ENCODE measurements at places on chromosomes 1 and 21.

DNA sequence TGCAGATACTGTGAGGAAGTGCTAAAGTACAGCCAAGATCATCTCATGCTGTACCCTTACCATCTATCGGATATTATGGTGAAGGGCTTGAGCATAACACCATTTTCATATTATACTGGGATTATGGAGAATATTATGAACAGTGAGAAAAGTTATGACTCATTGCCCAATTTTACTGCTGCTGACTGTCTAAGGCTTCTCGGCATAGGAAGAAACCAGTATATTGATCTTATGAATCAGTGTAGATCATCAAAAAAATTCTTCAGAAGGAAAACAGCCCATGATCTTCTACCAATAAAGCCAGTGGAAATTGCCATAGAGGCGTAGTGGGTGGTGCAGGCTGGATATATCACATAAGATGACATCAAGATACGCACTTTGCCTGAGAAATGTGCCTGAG is 47.7 kb downstream of the PPIAL4G start:
- DNase-seq = no peak

DNA sequence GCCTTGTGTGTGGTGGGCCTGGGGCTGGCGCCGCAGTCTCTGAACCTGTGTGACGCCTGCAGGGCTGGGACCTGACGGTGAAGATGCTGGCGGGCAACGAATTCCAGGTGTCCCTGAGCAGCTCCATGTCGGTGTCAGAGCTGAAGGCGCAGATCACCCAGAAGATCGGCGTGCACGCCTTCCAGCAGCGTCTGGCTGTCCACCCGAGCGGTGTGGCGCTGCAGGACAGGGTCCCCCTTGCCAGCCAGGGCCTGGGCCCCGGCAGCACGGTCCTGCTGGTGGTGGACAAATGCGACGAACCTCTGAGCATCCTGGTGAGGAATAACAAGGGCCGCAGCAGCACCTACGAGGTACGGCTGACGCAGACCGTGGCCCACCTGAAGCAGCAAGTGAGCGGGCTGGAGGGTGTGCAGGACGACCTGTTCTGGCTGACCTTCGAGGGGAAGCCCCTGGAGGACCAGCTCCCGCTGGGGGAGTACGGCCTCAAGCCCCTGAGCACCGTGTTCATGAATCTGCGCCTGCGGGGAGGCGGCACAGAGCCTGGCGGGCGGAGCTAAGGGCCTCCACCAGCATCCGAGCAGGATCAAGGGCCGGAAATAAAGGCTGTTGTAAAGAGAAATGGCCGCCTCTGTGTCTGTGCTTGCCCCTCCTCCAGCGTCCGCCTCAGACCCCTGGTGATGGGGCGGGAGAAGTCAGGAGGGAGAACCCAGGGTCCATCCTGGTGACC is 788 bp downstream of the ISG15 start:
- DNase-seq = peak; percentile 54

- no peak for DNase-seq
These were observed 12.3 kb downstream of the UQCRH start for GRCh38 chr1:46315669-46316403.

- DNase-seq = no peak
These were observed 9.6 kb downstream of the DHX9 start for GRCh38 chr1:182848736-182849135.

DNA sequence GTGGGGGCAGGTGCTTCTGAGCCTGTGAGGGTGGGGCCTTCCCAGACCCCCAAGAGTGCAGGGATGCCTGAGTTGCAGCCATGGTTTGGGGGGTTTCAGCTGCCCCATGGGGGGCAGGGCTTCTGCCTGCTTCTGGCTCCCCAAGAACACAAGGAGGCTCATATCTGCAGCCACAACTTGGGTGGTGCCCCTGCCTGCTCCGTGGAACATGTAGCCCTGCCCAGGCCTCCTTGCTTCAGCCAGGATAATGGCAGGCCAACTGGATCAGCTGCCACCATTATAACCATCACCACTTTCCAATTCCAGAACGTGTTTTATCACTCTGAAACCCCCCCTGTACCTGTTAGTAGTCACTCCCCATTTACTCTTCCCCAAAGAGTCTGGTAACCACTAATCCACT is 14.0 kb downstream of the ZBTB40 start:
- no peak for DNase-seq

- DNase-seq = no peak
These were observed 180.2 kb downstream of the C1orf21 start for GRCh38 chr1:184567009-184567408.

- DNase-seq = no peak
These were observed 8.9 kb upstream of the ZNF669 start for GRCh38 chr1:247113094-247113497.

DNA sequence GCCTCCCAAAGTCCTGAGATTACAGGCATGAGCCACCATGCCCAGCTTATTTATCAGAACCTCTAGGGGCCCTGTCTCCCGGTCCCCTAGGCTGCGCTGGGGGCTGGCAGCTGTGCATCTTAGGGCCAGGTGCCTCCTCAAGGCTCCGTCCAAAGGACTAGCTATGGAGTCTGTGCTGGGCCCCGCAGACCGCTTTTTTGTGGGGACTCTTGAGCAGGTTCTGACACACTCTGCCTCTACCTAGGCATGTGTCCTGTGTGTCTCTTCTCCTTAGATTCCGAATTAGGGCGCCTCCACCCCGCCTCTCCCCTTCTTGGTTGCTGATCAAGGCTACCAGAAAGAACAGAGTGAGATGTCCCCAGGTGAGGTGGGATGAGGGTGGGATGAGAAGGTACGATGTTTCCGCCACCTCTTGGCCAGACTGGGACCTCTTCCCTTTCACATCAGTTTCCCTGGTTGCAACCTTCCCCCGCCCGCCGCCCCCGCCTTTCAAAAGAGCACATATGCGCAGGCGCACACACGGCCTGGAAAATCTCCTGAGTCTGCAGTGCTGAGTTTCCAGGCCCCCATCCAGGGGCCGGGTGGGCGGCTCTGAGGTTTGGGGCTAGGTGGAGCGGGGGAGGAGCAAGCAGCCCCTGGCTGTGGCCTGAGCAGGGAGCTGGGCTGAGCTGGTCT is 5.0 kb upstream of the PTPN7 start:
- DNase-seq = peak; percentile 51

- DNase-seq = peak; percentile 73
These were observed 46.8 kb upstream of the TARDBP start for GRCh38 chr1:10965546-10966226.

DNA sequence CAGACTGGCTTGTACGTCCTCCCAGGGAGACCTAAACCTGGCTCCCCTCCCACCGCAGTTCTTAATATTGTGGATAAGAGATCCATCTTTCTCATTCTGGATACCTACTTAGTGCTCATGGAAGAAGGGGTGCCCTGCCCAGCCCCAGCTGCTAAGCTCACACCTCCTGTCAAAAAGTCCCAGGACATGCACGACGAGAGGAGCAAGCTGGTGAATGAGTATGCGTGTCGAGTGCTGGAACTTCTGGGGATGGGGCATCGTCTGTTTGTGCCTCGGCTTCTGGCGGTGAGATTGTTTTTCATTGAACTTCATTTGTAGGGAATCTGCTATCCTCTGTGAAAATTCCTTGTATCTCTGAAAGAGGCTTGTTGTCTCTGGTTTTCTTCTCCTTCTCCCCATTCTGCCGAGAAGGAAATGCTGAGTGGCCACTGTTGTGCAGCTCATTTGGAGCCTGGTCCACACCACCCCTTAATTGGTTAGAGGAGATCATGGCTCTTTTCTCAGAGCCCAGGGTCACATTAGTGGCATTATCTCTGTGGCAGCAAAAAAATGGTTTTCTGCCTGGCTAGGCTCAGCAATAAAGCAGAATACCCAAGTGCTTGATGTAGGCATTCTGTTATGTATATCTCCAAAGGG is 199.4 kb upstream of the CACYBP start:
- no peak for DNase-seq

- no peak for DNase-seq
These were observed 43.0 kb upstream of the ITPKB start for GRCh38 chr1:226781937-226782609.

DNA sequence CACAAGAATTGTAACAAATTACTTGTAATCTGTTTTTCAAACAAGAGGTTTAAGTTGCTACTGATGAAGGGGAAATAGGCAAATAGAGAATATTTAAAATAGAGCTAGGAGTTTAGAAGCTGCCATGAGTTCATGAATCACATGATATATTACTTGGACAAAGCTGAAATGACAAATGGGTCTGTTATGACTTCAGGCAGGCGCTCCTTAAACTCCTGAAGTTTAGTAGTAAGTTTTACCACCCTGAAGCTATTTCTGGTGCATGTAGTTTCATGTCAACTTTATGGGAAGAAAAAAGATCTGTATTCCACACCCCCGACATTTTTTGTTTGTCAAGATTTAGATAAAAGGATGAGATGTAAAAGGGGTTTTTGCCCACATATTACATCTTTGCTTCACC is 58.5 kb downstream of the PLA2G4A start:
- no peak for DNase-seq

DNA sequence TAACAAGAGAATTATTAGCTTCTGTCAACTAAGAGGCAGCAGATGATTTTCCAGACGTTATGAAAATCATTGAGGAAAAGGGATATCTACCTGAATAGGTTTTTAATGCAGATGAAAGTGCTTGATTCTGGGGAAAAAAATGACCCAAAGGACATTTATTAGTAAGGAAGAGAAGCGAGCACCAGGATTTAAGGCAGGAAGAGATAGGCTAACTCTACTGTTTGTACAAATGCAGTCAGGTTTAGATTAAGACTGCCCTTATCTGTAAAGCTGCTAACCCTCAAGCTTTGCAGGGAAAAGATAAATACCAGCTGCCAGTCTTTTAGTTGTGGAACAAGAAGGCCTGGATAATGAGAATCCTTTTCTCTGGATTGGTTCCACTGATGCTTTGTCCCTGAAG is 33.0 kb upstream of the LRIG2 start:
- no peak for DNase-seq

- no peak for DNase-seq
These were observed 155.7 kb upstream of the FAM78B start for GRCh38 chr1:166322470-166322869.
